A549 (cell line): ENCODE measurements at places on chromosomes 5 and 9.

- DNase-seq: no peak
Observed at GRCh38 chr5:565782-566440, 41.7 kb upstream of the SLC9A3 start.

DNA sequence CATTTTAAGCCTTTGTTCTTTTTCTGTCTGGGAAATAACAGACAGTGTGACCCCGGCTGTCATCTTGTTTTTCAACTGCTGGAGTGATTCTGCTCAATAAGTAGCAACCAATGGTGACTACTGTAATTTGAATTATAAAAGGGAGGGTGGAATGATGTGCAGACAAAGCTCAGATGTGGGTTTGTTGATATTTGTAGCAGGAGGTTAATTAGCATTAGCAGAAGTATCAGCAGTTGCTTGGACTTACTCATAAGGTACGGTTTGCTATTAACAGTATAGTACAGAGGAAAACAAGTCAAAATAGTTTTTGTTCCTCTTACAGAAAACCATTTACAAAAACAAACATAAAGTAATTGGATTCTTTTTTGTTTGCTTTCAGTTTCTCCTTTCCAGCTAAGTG, 140.4 kb downstream of the TUSC1 start:
- DNase-seq: no peak

DNA sequence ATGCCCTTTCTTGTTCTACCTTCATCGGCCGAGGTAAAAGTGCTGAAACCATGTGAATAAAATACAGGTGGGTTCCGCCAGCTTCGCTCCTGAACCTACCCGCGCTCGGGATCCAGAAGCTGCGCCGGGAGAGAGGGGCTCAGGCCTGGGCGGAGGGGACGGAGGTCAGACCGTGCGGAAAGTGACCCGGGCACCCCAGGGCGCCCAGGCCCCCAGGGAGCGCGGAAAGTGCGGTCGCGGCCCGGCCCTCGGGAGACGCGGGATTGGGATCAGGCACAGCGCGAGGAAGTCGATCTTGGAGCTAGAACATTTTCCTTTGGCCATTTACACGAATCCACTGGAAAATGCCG, 329 bp downstream of the SYK start:
- no peak for DNase-seq

DNA sequence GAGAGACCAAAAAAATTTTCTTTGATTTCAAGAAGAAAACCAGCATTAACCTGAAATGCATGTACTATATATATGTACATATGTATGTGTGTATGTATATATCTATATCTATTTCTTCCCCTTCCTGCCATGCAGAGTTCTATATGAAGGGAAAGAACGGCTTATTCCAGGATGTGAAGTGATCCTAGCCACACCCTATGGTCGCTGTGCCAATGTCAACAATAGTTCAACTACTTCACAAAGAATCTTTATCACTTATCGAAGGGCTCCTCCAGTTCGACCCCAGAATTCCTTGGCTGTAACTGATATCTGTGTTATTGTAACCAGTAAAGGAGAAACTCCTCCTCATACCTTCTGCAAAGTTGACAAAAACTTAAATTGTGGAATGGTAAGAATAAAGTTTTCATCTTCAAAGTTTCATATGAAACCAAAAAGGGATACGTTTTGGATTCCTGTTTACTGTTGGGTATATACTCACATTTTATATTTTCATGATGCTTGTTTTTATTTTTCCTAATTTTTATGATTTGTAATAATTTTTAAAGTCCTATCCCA, 56.2 kb downstream of the DENND4C start:
- DNase-seq: peak; percentile 18

DNA sequence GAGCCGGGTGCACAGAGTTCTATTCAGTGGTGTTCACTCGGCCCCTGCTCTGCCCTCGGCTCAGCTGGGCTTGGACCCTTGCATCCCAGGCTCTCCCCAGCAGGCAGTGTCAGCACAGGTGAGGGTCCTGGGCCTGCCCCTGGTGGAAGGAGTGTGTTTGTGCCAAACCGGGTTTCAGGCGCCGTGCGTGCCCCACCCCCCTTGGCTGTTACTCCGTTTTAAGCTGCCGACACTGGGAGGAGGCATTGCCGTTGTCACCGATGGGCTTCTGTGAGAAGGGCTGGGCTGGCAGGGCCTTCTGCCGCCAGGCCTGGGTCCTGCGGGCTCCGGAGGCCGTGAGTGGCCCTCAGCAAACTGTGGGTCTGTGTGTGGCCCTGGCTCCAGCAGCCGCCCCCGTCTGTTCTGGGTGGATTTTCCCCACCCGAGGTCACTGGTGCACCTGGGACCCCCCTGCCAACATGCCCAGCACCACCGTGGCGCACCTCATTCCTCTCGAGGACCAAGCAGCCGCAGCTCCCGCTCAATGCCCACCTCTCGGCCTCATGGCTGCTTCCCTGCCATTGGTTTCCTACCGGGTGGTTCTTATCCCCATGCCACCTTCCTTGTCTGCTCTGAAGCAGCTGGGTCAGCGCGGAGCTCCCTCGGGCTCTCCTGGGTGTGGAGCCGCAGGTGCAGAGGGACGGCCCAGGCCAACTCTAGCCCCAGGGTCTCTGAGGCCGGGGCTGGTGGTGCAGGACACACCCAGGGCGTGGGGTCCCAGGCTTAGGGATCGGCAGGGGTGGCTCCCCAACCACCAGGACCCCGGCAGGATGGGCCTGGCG, 44.3 kb upstream of the EXOC3 start:
- DNase-seq: no peak

DNA sequence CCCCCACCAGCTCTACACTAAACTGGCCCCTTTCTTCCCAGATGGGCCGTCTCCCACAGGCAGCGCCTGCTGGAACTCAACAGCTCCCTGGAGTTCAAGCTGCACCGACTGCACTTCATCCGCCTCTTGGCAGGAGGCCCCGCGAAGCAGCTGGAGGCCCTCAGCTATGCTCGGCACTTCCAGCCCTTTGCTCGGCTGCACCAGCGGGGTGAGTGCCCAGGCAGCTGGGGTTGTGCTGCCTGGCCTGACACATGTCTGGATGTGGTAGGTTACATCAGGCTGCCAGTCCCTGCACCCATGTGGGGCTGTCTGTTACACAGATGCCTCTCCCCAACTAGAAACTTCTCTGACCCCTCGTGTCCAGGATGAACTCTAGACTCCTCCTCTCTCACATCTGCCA, 9.8 kb downstream of the NHP2 start:
- no peak for DNase-seq

DNA sequence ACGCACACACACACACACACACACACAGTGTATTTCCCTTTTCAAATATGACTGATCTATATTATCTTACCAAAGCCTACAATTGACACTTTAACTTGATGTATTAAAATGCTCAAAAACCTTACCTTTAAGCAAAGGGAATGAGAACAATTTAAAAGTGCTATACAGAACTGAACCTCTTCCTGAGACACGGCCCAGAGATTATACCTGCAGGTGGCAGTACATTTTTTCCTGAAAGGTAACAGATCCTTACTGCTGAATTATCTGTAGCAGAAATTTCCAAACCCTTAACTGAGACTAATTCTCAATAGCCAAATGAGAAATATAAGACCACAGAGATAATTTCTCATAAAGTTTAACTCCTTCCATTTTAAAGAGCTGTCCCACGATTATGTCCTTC, 91.1 kb downstream of the MYO10 start:
- DNase-seq: no peak

DNA sequence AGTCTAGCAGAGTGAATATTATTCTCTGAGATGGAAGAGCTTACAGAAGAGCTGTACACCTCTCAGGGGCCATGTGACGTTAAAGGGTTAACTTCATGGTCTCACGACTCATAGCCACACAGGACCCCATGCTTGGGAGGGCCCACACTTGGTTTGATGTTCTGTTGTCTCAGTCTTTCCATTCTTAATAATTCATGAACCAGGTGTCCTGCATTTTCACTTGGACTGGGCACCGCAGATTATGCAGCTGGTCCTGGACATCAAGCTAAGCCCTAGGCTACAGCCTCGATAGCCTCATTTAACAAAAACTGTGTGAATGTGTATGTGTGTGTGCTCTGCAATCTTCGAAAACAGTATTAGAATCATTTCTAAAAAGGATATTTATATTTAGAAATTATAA, 323.5 kb downstream of the PLK2 start:
- no peak for DNase-seq

- DNase-seq: peak; percentile 74
Observed at GRCh38 chr9:137150617-137151457, 11.9 kb downstream of the GRIN1 start.

- DNase-seq: no peak
Observed at GRCh38 chr9:98900244-98900643, 43.5 kb upstream of the COL15A1 start.

- no peak for DNase-seq
Observed at GRCh38 chr5:1553539-1554409, 30.0 kb upstream of the LPCAT1 start.

- no peak for DNase-seq
Observed at GRCh38 chr9:95078511-95078910, 239.0 kb downstream of the FANCC start.

DNA sequence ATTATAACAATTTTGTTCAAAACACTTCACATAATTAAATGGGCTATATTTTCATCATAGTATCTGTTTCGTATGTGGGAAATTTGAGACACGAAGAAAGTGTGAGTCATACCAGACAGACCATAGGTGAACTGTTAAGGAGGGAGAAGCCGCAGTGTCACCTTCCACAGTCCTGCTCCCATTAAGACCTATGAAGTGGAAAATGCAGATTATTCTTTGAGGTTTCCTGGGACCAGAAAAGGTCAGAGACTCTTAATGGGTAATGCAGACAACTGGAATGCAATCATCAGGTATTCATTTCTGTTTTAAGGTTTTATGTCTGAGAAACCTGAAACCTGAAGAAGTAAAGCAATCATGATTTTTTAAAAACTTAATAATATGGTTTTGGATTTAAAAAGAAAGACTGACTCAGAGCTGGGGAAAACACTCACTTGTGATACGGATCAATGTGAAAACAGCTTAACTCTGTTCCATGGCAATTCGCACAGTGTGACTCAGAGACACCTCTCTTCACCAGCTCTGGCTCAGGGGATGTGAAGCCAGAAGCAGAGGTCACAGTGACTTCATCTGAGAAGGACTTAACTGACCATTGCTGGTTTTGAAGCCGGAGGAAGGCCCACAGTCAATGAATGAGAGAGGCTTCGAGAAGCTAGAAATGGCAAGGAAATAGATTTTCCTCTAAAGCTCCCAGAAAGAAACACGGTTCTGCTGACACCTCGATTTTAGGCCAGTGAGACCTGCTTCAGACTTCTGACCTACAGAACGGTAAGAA, 17.2 kb upstream of the GCNT1 start:
- no peak for DNase-seq

GRCh38 chr9:8224381-8224801, 424.8 kb upstream of the DMAC1 start:
- no peak for DNase-seq

GRCh38 chr9:33682551-33682950, 112.8 kb upstream of the PRSS3 start:
- DNase-seq: no peak
